ENCODE measurements at places on chromosomes 13 and 19. TPM values are rescaled to one million over a fixed set of nuclear protein-coding genes. Genes with fewer than 3 reads are reported as not detected.

DNA sequence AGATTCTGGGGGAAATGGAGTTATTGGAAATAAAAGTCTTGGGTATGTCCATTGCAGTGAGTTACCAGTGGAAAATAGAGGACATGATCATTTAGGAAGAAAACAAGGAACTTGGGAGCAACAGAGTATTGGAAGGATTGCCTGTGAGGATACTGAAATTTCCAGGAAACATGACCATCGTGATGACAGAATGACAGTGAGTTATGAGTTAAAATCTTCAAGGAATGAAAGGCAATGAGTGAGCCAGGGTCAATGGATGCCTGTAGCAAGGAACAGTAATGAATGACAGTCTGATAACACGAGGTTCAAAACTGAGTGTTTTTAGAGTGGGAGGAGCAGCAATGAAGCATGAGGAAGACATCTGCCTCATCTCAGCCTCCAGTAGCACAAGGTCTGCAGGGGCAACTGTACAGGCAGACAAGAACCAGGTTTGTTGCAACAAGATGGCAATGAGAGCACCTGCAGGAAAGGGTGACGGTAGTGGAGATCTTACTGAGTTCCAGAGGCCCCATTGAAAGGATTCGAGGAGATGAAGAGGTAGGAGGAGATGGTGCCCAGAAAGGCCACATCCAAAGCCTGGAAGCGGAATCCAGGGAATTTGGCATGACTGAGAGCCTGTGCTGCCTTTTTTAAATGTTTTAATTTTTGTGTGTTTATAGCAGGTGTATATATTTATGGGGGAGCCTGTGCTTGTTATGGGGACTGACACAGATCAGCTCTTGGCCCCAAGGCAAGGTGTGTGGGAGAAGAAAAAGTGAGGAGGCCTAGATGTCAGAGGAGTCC lies 43.9 kb downstream of the N4BP2L1 start:
- H3K36me3 ChIP-seq, result no peaks in the 10 kb centered on the region
- H3K27me3 ChIP-seq, result no peaks in the 10 kb centered on the region
- no peak overlapping the region for H3K27ac ChIP-seq
- no peak overlapping the region for H3K4me3 ChIP-seq

- H3K36me3 ChIP-seq, result peaks cover 13% of the 10 kb centered on the region
- peaks cover 47% of the 10 kb centered on the region for H3K4me1 ChIP-seq
- no peaks in the 10 kb centered on the region for H3K27me3 ChIP-seq
- no peak overlapping the region for H3K4me3 ChIP-seq
- no peak for DNase-seq
Observed at GRCh38 chr13:19860884-19861655, 2.4 kb downstream of the ZMYM5 start.

- no peak overlapping the region for H3K4me3 ChIP-seq
- H3K36me3 ChIP-seq, result no peaks in the 10 kb centered on the region
- DNase-seq, result no peak
- peaks cover 25% of the 10 kb centered on the region for H3K4me1 ChIP-seq
Observed at GRCh38 chr13:112897956-112898620, 70.9 kb upstream of the MCF2L start.

DPP9 gene
- total RNA-seq, result 72.8 TPM

RFXANK gene
- total RNA-seq, result 36.3 TPM
